ENCODE measurements at places on chromosomes 3 and 15. TPM values are rescaled to one million over a fixed set of nuclear protein-coding genes. Genes with fewer than 3 reads are reported as not detected.

FAM240A gene
- not detected for total RNA-seq

CPEB1 gene
- 0.72 TPM for total RNA-seq

GP9 gene
- not detected for total RNA-seq

TRIP4 gene
- 6.5 TPM for total RNA-seq

ZIC4 gene
- not detected for total RNA-seq

SERPINI2 gene
- total RNA-seq = not detected

EBLN2 gene
- 2.1 TPM for total RNA-seq

ERICH6 gene
- not detected for total RNA-seq

TIGIT gene
- total RNA-seq = 0.32 TPM

CGGBP1 gene
- total RNA-seq = 41.0 TPM

PLSCR5 gene
- not detected for total RNA-seq

CD200 gene
- total RNA-seq = 42.0 TPM

GOLGA6L7 gene
- not detected for total RNA-seq

UNC13C gene
- total RNA-seq = not detected

FBXW12 gene
- total RNA-seq = not detected

APH1B gene
- 20.6 TPM for total RNA-seq
